ENCODE measurements at places on chromosomes 16 and 17. TPM values are rescaled to one million over a fixed set of nuclear protein-coding genes. Genes with fewer than 3 reads are reported as not detected.

The CACNG1 gene
- not detected for total RNA-seq

The PITPNM3 gene
- 0.37 TPM for total RNA-seq

The C16orf95 gene
- total RNA-seq: 7.0 TPM

The TPPP3 gene
- total RNA-seq: 0.98 TPM

The CCL11 gene
- total RNA-seq: not detected

The CD300E gene
- total RNA-seq: not detected

The AATK gene
- 0.37 TPM for total RNA-seq

The KLHL10 gene
- under 0.01 TPM for total RNA-seq

The STRADA gene
- total RNA-seq: 29.1 TPM

The TM4SF5 gene
- total RNA-seq: not detected

The AGRP gene
- not detected for total RNA-seq

The MAZ gene
- 204 TPM for total RNA-seq

The FOXN1 gene
- total RNA-seq: not detected

The WNT3 gene
- 0.37 TPM for total RNA-seq

The HOXB3 gene
- total RNA-seq: 5.1 TPM

The ST6GALNAC1 gene
- not detected for total RNA-seq

The SPATA22 gene
- 1.1 TPM for total RNA-seq

The CD300A gene
- not detected for total RNA-seq

The KAT7 gene
- 36.4 TPM for total RNA-seq

The SLC6A2 gene
- not detected for total RNA-seq

The FAAP100 gene
- 36.9 TPM for total RNA-seq

The MYH1 gene
- not detected for total RNA-seq

The TAX1BP3 gene
- total RNA-seq: 88.9 TPM

The LRRC46 gene
- 0.20 TPM for total RNA-seq

The GFAP gene
- not detected for total RNA-seq

The CDK5RAP3 gene
- total RNA-seq: 31.5 TPM

The PTX4 gene
- 0.39 TPM for total RNA-seq

The KCNJ16 gene
- total RNA-seq: not detected

The HOXB4 gene
- 3.3 TPM for total RNA-seq

The RND2 gene
- 0.39 TPM for total RNA-seq

The CDRT15 gene
- not detected for total RNA-seq

The IST1 gene
- 128 TPM for total RNA-seq

The SAMD14 gene
- total RNA-seq: 0.59 TPM

The ZSCAN10 gene
- not detected for total RNA-seq

The C1QL1 gene
- total RNA-seq: under 0.01 TPM

The ERBB2 gene
- 28.3 TPM for total RNA-seq

The TBC1D28 gene
- not detected for total RNA-seq

The BCAR1 gene
- 42.4 TPM for total RNA-seq

The ACSM2B gene
- not detected for total RNA-seq

The DDX42 gene
- 55.9 TPM for total RNA-seq

The FGF11 gene
- total RNA-seq: under 0.01 TPM

The CHST5 gene
- 0.20 TPM for total RNA-seq

The MYH2 gene
- total RNA-seq: not detected

The GJD3 gene
- 0.39 TPM for total RNA-seq
